ENCODE measurements at places on chromosomes 12 and 14. TPM values are rescaled to one million over a fixed set of nuclear protein-coding genes. Genes with fewer than 3 reads are reported as not detected.

GRCh38 chr12:57039016-57039798, 10.7 kb downstream of the MYO1A start:
- no peak for DNase-seq
- H3K4me1 ChIP-seq = no peaks in the 10 kb centered on the region
- no peak overlapping the region for H3K27ac ChIP-seq
- H3K4me3 ChIP-seq = no peak overlapping the region
- H3K36me3 ChIP-seq = peaks cover 2% of the 10 kb centered on the region

DNA sequence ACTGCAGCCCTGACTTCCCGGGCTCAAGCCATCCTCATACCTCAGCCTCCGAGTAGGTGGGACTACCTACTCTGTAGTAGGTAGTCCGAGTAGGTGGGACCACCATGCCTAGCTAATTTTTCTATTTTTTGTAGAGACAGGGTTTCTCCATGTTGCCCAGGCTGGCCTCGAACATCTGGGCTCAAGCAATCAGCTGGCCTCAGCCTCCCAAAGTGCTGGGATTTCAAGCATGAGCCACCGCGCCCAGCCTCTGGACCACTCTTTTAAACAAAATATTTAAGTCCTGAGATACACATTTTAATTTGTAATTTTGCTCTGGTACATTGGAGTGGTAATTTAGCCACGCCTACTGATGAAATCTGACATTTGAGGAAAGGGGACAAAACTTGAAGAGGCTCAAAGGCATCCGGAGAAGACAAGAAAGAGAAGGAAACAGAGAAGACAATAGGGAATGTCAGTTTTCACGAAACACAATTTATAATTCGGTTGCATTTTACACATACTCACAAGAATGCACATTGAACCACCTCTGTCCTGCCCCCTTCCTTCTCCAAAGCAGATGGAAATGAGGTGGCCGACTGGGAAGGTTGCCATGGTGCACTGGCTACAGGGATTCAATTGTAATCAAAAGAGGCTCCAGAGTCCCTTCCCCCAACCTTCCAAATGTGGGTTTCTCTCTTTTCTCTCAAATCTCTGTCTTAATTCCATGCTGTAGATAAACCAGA, 9.7 kb upstream of the TUBA1A start:
- no peaks in the 10 kb centered on the region for H3K36me3 ChIP-seq
- H3K27me3 ChIP-seq = no peaks in the 10 kb centered on the region
- peak overlapping the region; percentile 48 for H3K4me3 ChIP-seq
- no peaks in the 10 kb centered on the region for H3K4me1 ChIP-seq
- H3K27ac ChIP-seq = no peak overlapping the region

DNA sequence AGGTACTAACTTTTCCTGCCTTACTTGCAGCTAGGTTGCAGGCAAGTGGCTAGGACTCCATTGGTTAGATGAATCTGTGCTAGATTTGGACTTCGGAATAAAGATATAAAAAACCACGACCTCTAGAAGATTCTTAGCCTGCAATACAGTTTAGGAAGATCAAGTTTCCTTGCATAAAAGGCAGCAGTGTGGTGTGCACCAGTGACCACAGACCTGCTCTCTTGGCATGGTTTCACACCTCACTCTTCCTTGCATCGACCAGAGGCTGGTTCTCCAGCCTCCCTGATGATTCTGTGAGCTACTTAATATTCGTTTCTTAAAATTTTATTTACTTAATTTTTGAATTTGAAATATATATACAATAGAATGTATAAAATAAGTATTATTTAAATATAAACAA, 9.8 kb downstream of the KLHDC1 start:
- no peak for DNase-seq
- H3K4me3 ChIP-seq = no peak overlapping the region
- no peaks in the 10 kb centered on the region for H3K4me1 ChIP-seq
- H3K27me3 ChIP-seq = no peaks in the 10 kb centered on the region

The SLC10A1 gene
- total RNA-seq = not detected

The KRT6C gene
- total RNA-seq = not detected

- no peaks in the 10 kb centered on the region for H3K36me3 ChIP-seq
- no peak for DNase-seq
- no peak overlapping the region for H3K27ac ChIP-seq
- H3K4me3 ChIP-seq = no peak overlapping the region
- no peaks in the 10 kb centered on the region for H3K27me3 ChIP-seq
These were observed 1.6 kb downstream of the MGAT4C start for GRCh38 chr12:86254399-86255107.

DNA sequence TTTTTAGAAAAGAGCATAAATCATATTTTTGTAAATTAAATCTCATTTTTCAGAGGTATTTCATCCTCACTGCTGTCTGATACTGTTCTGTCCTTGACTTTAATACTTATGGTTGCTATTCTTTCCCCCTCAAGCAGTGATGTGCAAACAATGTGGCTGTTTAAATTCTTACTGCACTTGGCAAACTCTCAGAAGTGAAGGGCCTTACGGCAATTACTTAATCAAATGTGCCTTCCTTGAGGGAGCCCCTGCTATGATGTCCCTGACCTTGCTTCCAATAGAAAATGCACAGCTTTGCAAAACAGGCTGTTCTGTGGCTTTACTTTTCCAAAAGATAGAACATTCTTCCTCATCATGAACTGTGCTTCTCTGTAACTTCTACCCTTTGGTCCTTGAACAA, 35.2 kb downstream of the UBE3B start:
- no peaks in the 10 kb centered on the region for H3K4me1 ChIP-seq
- no peak overlapping the region for H3K27ac ChIP-seq
- H3K4me3 ChIP-seq = no peak overlapping the region
- H3K27me3 ChIP-seq = no peaks in the 10 kb centered on the region

GRCh38 chr12:44774815-44775411, 101.2 kb downstream of the NELL2 start:
- peak; percentile 76 for DNase-seq
- H3K27ac ChIP-seq = no peak overlapping the region
- peaks cover 2% of the 10 kb centered on the region for H3K4me1 ChIP-seq

GRCh38 chr14:65926504-65926903, 514.0 kb downstream of the FUT8 start:
- peaks cover 12% of the 10 kb centered on the region for H3K4me1 ChIP-seq
- H3K27ac ChIP-seq = no peak overlapping the region
- peak; percentile 82 for DNase-seq
- no peaks in the 10 kb centered on the region for H3K27me3 ChIP-seq
- peaks cover 4% of the 10 kb centered on the region for H3K36me3 ChIP-seq
- no peak overlapping the region for H3K4me3 ChIP-seq

GRCh38 chr12:86373813-86374212, 117.6 kb upstream of the MGAT4C start:
- no peaks in the 10 kb centered on the region for H3K4me1 ChIP-seq
- DNase-seq = no peak
- H3K27ac ChIP-seq = no peak overlapping the region
- H3K4me3 ChIP-seq = no peak overlapping the region
- H3K27me3 ChIP-seq = no peaks in the 10 kb centered on the region

The NKX2-1 gene
- total RNA-seq = not detected

DNA sequence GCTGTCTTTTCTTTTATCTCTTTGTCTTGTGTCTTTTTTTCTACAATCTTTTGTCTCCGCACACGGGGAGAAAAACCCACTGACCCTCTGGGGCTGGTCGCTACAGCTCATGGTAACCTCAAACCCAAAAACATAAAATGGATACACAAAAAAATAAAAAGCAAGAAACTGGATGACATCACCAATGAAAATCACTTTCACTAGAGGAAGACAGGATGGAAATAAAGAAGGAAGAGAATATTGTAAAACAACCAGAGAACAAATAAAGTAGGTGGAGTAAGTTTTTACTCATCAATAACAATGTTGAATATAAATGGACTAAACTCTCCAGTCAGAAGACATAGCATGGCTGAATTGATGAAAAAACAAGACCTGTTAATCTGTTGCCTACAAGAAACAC, 17.6 kb downstream of the MIPOL1 start:
- DNase-seq = no peak
- H3K27me3 ChIP-seq = no peaks in the 10 kb centered on the region
- H3K4me1 ChIP-seq = no peaks in the 10 kb centered on the region

GRCh38 chr12:121003650-121004049, 12.6 kb downstream of the C12orf43 start:
- H3K27ac ChIP-seq = no peak overlapping the region
- H3K4me3 ChIP-seq = no peak overlapping the region
- H3K36me3 ChIP-seq = peaks cover 30% of the 10 kb centered on the region
- DNase-seq = peak; percentile 73

DNA sequence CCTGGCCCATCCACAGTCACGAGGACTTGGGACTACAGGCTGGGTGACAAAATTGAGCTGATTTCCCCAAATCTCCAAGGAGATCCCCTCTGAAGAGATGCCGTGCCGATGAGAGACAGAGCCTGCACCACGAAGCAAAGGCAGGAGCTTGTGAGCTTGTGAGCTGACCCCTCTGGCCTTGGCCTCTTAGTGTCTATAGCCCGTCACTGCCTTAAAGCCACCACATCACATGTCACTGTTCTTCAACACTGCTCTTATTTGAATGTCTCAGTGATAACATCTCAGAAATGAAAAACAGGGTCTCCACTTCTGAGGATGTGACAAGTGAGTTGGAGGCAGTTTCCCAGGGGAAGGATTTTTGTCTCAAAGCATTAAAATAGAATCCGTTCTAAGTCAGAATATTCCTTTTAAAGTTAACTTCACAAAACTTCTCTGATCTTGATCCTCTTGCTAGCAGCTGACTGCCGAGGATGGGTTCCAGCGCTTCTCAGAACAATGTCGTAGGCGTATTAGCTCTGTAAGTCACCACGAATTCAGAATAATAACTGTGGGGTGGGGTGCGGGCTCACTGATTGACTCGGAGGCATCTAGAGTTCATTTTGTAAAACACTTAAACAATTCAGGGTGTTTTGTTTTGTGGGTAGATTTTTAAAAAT, 37.5 kb downstream of the CHST11 start:
- no peak overlapping the region for H3K4me3 ChIP-seq
- no peaks in the 10 kb centered on the region for H3K36me3 ChIP-seq
- no peaks in the 10 kb centered on the region for H3K27me3 ChIP-seq
- H3K4me1 ChIP-seq = no peaks in the 10 kb centered on the region
- DNase-seq = no peak

GRCh38 chr12:52200086-52200780, 8.4 kb upstream of the KRT80 start:
- no peaks in the 10 kb centered on the region for H3K36me3 ChIP-seq
- H3K4me3 ChIP-seq = no peak overlapping the region
- no peak overlapping the region for H3K27ac ChIP-seq
- DNase-seq = peak; percentile 91

DNA sequence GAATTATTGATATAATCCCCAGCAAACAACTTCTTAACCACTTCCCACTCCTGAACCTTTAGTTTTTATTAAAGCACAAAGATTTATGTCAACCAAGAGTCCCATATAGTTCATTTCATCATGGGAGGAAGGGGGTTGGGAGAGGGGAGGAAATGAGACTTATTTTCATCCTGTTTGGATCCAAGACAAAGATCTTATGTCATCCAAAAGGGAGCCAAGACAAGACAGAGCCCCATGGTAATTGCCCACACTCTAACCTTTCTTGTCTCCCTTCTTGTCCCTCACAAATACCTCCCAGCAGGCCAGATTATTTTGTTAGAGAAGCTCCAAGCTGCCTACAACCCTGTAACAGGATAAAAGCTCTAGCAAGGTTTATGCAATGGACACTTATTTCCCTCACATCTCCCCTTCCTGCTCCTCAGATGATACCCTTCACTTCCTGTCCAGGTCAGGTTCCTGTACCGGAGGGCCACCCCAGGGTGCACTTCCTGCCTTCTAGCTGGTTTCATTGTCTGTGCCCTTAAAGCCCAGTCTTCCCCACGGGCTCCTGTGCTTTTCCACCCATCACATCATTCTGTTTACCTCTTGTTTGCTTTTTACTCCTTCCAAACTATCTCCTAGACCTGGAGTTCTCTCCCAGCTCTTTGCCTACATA, 123.7 kb upstream of the MDM1 start:
- no peak overlapping the region for H3K27ac ChIP-seq
- DNase-seq = no peak
- H3K36me3 ChIP-seq = no peaks in the 10 kb centered on the region
- H3K4me1 ChIP-seq = peaks cover 12% of the 10 kb centered on the region

The TAS2R13 gene
- 0.75 TPM for total RNA-seq

DNA sequence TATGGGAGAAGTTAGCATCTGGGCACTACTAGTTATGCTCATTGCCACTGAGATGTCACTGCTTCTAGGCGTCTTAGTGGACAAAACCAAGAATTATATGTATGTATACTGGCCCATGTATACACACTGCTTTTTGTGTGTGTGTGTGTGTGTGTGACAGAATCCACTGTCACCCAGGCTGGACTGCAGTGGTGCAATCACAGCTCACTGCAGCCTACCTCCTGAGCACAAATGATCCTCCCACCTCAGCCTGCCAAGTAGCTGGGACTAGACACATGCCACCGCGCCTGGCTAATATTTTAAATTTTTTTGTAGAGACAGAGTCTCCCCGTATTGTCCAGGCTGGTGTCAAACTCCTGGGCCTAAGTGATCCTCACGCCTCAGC, 25.2 kb downstream of the LIMA1 start:
- no peak overlapping the region for H3K4me3 ChIP-seq
- no peak overlapping the region for H3K27ac ChIP-seq
- no peak for DNase-seq
- H3K27me3 ChIP-seq = no peaks in the 10 kb centered on the region
- no peaks in the 10 kb centered on the region for H3K36me3 ChIP-seq

DNA sequence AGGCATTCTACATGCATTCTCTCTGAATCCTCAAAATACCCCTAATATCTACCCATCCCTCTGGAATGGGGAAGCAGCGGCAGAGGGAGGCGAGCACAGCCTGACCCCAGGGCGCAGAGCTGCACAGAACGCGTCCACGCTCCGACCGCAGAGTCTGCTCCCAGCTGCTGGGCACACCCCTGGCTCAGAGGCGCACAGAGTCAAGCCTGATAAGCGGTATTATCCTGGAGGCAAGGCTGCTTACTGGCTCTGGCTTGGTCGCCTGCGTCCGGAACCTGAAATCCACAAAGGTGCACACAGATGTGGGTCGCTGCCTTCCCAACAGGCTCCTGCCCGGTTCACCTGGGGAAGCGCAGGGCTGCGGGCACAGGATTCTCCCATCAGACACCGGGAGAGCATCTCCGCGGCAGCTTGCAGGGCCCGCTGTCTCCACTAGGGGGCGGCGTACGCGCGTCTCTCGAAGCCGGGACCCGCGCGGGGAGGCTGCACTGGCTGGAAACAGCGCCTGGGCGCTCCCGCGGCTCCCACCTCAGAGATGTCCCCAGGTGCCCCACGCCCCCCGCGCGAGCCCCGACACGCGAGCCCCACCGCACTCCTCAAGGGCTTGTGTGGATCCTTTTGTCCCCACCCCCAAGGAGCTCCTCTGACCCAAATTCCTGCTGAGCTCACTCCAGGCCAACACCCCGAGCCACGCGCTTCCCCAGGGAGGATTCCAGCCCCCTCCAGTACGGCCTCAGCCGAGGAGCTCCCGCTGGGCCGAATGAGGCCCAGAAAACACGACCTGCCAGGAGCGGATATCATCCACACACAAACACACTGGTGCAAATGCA, 120.1 kb upstream of the FZD10 start:
- no peaks in the 10 kb centered on the region for H3K4me1 ChIP-seq
- H3K27ac ChIP-seq = no peak overlapping the region
- DNase-seq = peak; percentile 88

The DAAM1 gene
- total RNA-seq = 21.7 TPM

- H3K4me3 ChIP-seq = no peak overlapping the region
- H3K36me3 ChIP-seq = no peaks in the 10 kb centered on the region
- H3K27me3 ChIP-seq = peaks cover 67% of the 10 kb centered on the region
- H3K27ac ChIP-seq = no peak overlapping the region
These were observed 18.5 kb upstream of the TBX3 start for GRCh38 chr12:114702462-114702861.
